ENCODE measurements at places on chromosomes 6 and 20.

DNA sequence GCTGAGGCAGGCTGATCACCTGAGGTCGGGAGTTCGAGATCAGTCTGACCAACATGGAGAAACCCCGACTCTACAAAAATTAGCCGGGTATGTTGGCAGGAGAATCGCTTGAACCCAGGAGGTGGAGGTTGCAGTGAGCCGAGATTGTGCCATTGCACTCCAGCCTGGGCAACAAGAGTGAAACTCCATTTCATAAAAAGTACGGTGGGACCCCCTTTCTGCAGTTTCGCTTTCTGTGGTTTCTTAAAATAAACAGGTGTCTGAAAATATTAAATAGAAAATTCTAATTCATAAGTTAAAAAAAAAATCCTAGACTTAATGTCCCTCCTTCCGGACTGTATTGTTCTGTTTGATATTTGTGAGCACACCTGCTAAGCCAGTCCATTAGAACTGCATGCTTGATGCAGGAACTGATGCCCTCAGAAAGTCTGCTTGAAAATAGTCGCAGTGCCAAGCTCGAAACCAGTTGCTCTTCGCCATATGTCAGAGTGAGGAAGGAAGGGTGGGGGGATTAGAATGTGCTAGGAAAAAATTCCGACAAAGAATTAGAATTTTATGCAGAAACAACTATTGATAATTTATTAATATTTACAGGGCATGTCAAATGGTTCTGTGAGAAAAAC, 85.9 kb downstream of the JARID2 start:
- DNase-seq, result no peak

DNA sequence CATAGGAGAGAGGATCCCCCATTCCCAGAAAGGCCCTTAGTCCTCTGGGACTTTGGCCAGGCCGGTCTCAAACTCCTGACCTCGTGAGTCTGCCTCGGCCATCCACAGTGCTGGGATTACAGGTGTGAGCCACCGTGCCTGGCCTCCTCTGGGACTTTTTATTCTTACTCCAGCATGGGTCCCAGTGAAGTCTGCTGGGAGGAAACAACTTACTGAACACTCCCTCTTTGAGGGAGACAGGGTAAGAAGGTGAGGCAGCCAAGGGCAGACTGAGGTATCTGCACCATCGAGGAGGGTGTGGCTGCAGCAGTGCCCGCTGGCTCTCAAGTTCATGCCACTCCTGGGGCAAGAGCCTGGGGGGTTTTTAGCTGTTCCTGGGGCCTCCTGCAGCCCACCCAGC, 2.4 kb downstream of the BAK1 start:
- no peak for DNase-seq

DNA sequence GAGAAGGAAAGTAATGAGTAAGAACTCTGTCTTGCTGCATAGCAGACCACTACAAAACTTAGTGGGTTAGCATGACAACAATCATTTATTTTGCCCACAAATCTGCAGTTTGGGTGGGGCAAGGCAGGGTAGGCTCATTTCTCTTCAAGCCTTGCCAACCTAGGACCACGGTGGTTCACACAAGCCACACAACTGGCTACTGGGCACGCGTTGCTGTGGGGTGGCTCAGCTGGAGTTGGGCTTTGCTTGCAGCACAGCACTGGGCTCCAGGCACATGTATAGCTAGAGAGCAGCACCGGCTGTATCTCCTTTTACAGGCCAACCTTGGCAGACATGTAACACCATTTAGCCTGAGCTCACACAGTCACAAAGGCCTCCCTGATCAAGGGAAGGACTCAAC, 4.6 kb upstream of the NXT1 start:
- DNase-seq, result no peak

GRCh38 chr6:134056046-134056445, 3.6 kb upstream of the SLC2A12 start:
- no peak for DNase-seq

DNA sequence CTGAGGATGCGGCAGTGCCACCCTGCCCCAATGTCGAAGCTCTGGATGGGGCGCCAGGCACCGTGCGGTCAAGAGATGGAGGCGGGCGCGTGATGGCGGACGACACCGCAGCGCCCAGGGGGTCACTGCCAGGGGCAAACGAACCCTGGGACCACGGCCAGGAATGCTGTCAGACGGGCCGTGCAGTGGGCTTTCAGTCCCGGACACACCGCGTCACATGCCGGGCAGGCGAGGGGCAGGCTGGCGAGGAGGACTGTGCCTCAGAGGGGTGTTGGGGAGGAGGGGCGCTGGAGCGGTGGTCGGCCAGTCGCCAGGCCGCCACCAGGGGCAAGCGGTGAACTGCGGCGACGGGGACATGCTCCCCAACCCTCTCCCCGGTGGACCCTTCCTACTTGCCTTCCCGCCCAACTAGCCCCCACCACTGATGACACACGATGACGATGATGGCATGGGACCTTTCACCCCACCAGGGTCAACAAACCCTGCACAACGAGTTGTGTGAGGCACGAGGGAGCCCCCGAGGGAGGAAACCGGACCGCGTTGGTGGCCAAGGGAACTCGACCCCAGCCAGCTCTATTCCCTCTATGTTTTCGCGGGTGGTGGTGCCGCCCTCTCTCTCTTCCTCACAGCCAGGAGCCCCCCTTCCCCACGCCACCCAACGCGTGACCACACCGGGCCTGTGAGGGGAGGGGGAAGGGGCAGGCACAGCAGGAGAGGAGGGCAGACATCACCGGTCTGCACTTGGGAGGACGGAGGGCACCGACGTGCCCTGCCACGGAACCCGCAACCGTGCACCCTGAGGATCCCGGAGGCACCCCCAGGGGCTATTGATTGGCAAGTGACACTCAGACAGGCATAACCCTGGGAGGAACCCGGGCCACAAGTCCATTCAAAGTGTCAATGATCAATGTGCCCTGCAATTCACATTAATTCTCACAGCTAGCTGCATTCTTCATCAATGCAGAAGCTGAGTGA, 1960.9 kb upstream of the DEFB115 start:
- peak; percentile 27 for DNase-seq

DNA sequence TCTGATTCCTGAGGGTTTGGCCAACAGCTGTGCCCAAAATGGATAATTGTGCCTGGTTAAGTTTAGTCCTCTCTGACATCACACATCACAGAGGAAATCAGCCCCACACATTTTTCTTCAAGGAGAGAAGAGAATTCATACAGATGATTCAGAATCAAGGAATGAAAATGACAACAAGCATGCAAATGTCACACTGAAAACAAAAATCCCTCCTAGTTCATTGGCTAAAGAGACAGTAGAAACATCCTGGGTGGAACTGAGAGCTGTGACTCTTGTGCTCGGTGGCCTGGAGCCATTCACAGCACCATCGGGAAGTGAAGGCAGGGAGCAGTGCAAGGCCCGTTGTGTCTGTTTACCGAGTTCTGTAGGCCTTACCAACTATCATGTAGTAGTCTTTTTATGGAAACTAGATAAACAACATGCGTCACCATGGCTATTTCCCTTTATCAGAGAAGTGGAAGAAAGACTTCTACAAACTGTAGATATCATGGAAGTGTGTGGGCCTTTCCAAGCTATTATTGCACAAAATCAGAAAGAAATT, 81.7 kb upstream of the TENT5A start:
- no peak for DNase-seq

GRCh38 chr6:52098721-52099120, 11.3 kb upstream of the PKHD1 start:
- DNase-seq, result no peak

GRCh38 chr6:75751443-75751842, 2.4 kb downstream of the MYO6 start:
- DNase-seq, result no peak

DNA sequence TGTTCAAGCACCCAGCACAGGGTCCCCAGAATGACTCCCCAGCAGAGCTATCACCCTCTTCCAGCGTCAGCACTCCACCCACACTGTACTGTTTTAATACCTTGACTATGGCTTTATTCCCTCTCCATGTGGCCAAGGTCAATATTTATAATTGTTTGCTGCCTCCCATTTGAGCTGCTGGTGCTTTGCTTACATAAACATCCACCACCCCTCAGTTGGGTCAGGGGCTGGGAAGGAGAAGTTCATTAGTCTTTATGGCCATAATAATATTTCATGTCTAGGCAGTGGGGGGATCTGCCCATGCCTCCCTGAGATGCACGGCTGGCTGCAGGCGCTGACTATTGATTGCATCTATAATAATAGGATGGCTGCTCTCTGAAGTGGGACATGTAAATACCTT, 41.8 kb upstream of the SAYSD1 start:
- DNase-seq, result no peak

- no peak for DNase-seq
These were observed 13.5 kb upstream of the CD2AP start for GRCh38 chr6:47464052-47464451.

- no peak for DNase-seq
These were observed 402.2 kb upstream of the IRAK1BP1 start for GRCh38 chr6:78465059-78465634.

GRCh38 chr6:139790527-139790926, 416.1 kb upstream of the CITED2 start:
- DNase-seq, result no peak

DNA sequence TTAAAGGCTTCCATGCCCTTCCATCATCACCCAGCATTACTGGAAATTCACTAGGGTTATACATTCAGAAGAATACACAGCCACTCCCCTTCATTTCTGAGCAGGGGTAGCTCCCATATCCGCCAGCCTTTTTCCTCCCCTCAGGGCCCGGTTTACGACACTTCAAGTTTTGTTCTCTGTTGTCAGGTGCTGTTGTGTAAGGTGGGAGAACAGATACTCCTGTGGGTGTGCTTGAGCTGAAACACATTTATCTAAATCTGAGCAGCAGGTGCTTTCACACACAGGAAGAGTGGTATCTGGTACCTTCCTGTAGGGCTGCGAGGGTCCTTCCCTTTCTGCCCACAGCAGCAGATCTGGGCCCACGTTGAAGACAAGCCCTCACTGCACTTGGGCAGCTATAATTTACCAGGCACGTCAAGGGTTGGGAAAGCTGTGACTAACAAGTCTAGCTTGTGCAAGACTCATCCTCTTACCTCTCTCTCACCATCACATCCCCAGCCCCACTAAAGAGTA, 215.8 kb upstream of the RREB1 start:
- no peak for DNase-seq

- no peak for DNase-seq
These were observed 61.4 kb upstream of the UTRN start for GRCh38 chr6:144223686-144224085.

- DNase-seq, result no peak
These were observed 85.5 kb downstream of the RNGTT start for GRCh38 chr6:88877893-88878292.

DNA sequence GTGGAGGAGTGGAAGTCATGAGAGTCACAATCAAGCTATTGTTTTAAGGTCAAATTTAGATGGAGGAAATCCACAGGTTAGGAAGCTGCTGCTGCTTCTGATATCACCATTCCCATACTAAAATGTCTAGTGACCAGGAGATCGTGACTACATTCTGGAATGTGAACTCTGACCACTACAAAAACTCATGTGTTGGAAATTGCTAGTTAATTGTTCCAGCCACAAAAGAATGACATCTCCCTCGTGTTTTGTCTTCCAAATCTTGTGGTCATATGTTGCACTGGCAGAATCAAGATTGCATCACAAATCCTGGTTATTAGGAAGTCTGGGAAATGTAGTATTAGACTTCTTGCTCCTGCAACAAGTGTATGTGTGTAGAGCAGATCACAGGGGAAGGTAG, 441.9 kb downstream of the CD109 start:
- no peak for DNase-seq

DNA sequence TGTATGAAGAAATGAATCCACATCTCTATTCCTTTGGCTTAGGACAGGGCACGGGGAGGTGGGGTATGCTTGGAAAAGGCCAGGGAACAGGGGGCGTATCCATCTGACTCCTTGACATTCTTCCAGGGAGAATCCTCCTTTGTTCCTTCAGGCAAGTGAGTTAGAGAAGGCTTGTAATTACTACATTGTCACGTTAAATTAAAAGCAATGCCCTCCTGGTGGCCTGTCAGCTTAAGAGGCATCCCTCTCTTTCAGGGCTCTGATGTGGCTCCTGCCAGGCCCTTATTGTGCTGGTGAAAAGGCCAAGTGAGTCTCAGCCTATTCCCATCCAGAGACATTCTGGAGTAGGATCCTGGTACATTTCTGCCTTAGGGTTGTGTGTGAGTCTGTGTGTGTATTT, 128.3 kb downstream of the FOXA2 start:
- DNase-seq, result no peak

GRCh38 chr20:53943522-53944291, 126.7 kb downstream of the BCAS1 start:
- peak; percentile 44 for DNase-seq

- peak; percentile 63 for DNase-seq
These were observed 17.6 kb downstream of the PLAGL2 start for GRCh38 chr20:32189691-32190615.

GRCh38 chr20:2524709-2525506, 11.5 kb upstream of the TMC2 start:
- DNase-seq, result peak; percentile 68

DNA sequence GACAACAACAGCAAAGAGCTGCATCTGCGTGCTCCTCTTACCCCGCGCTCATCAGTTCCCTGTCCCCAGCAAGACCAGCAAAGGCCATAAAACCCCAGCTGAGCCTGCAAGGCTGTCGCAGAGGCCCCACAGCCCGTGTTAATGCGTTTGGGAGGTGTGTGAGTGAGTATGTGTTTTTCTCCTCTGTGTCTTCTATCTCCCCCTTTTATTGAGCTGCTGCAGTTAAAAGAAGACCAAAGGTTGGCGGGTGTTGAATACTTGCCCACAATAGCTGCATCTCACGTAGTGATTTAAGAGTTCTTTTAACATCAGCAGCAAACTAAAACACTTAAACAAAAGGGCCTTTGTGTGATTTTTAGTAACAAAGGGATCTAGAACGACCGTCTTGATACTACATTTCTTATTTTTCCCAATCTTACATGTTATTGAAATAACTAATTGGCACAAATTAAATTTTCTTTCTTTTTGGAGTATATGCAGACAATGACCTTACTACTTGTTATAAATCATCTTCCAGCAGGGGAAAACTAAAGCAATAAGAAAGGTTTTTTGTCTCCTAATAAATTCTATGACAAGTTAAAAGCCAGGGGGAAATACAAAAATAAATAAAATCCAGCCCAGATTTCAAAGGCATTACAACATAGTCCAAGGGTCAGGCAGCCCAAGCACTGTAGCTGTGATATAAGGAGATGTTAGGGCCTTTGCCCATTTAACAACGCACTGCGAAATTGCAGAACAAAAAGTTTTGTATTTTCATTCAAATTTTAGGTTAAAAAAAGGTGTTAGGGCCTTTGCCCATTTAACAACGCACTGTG, 27.2 kb upstream of the CNKSR3 start:
- no peak for DNase-seq

GRCh38 chr6:63821442-63821841, 185.8 kb downstream of the PHF3 start:
- DNase-seq, result no peak

- DNase-seq, result no peak
These were observed 4.5 kb downstream of the RIPK1 start for GRCh38 chr6:3072798-3073197.

GRCh38 chr6:55023230-55023629, 151.1 kb upstream of the HCRTR2 start:
- DNase-seq, result no peak

- no peak for DNase-seq
These were observed 714.8 kb downstream of the DHX35 start for GRCh38 chr20:39676857-39677391.

Data from GM13976 (cell line).